Retinal pigment epithelial cell (primary cell): ENCODE measurements at places on chromosomes 2 and 18.

- no peak for DNase-seq
Measured at GRCh38 chr18:52678034-52678433, 338.0 kb downstream of the DCC start.

DNA sequence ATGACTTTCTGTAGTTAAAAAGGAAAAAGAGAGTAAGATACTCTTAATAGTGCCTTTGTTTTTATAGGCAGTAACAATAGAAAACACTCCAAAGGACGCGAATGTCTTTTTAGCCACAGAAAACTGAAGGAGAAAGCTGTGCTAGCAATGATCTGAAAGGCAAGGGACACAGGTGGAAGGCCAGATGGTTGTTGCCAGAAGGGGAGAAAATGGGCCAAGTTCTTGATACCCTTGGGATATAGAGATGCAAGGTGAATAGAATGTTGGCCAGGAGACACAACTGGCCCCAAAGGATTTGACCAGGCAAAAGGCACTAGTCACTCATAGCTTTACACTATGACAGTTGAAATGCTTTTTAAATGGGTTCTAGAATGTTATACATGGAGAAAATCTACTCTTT is 180.0 kb downstream of the NRXN1 start:
- no peak for DNase-seq

GRCh38 chr2:106185475-106186184 is 8.5 kb downstream of the UXS1 start:
- DNase-seq = no peak

DNA sequence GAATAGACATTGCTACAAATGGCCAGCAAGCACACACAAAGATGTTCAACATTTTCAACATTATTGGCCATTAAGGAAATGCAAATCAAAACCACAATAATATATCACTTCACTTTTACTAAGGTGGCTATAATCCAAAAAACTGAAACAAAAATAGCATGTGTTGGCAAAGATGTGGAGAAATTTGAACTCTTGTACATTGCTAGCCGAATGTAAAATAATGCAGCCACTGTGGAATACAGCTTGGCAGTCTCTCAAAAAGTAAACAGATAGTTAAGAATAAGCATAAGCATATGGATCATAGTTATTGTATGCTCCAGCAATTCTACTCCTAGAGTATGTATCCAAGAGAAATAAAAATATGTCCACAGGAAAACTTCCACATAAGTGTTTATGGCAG is 192.5 kb downstream of the EN1 start:
- no peak for DNase-seq

- DNase-seq = no peak
Measured at GRCh38 chr2:105118960-105119359, 81.1 kb downstream of the MRPS9 start.
